Adrenal gland (tissue), 19 donors: ENCODE measurements at places on chromosomes 4 and X.
A peak's percentile ranks its signal among the peaks of the same experiment; 100 is the strongest.

GRCh38 chrX:153521034-153521433 is 3.6 kb downstream of the ATP2B3 start:
- H3K27ac ChIP-seq = no peak overlapping the region
- no peak for DNase-seq
- H3K4me1 ChIP-seq = no peaks in the 10 kb centered on the region

DNA sequence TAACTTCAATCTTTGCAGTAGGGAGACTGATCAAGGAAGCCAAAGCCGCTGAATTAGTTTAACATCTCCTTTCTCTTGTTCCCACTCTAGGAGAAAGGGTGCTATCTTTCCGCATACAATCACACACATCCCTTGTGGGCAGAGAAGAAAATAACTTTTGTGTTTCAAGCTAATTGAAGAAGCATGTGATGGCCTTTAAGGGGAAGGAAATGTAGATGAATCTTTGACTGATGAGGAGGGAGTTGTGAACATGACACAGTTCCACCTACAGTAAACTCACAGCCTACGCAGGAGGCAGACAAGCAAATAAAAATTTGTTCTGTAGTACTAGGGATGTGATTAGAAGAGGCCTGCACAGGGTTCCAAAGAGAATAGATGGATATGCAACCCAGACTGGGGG is 14.7 kb upstream of the SPATA4 start:
- H3K27ac ChIP-seq = no peak overlapping the region
- no peaks in the 10 kb centered on the region for H3K36me3 ChIP-seq
- no peak for DNase-seq
- H3K4me1 ChIP-seq = no peaks in the 10 kb centered on the region

- H3K27me3 ChIP-seq = no peaks in the 10 kb centered on the region
- H3K36me3 ChIP-seq = no peaks in the 10 kb centered on the region
- no peak overlapping the region for H3K27ac ChIP-seq
Measured at GRCh38 chr4:24434241-24434640, 150.1 kb downstream of the DHX15 start.

- H3K27ac ChIP-seq = no peak overlapping the region
- no peaks in the 10 kb centered on the region for H3K4me1 ChIP-seq
- no peak overlapping the region for H3K4me3 ChIP-seq
- H3K27me3 ChIP-seq = peaks cover 20% of the 10 kb centered on the region
Measured at GRCh38 chrX:45807572-45808425, 607.1 kb upstream of the DIPK2B start.

GRCh38 chr4:89829470-89830138 is 7.4 kb downstream of the SNCA start:
- H3K36me3 ChIP-seq = no peaks in the 10 kb centered on the region
- H3K27me3 ChIP-seq = no peaks in the 10 kb centered on the region
- peaks cover 4% of the 10 kb centered on the region for H3K4me1 ChIP-seq
- H3K4me3 ChIP-seq = no peak overlapping the region
- no peak overlapping the region for H3K27ac ChIP-seq

- peaks cover 14% of the 10 kb centered on the region for H3K27me3 ChIP-seq
- H3K4me1 ChIP-seq = no peaks in the 10 kb centered on the region
- H3K27ac ChIP-seq = no peak overlapping the region
- DNase-seq = no peak
- H3K36me3 ChIP-seq = no peaks in the 10 kb centered on the region
- no peak overlapping the region for H3K4me3 ChIP-seq
Measured at GRCh38 chrX:111035991-111036390, 60.0 kb upstream of the PAK3 start.

- DNase-seq = no peak
- H3K36me3 ChIP-seq = no peaks in the 10 kb centered on the region
- H3K4me3 ChIP-seq = no peak overlapping the region
- peaks cover 20% of the 10 kb centered on the region for H3K4me1 ChIP-seq
Measured at GRCh38 chr4:133150486-133151340, 1.6 kb downstream of the PCDH10 start.

DNA sequence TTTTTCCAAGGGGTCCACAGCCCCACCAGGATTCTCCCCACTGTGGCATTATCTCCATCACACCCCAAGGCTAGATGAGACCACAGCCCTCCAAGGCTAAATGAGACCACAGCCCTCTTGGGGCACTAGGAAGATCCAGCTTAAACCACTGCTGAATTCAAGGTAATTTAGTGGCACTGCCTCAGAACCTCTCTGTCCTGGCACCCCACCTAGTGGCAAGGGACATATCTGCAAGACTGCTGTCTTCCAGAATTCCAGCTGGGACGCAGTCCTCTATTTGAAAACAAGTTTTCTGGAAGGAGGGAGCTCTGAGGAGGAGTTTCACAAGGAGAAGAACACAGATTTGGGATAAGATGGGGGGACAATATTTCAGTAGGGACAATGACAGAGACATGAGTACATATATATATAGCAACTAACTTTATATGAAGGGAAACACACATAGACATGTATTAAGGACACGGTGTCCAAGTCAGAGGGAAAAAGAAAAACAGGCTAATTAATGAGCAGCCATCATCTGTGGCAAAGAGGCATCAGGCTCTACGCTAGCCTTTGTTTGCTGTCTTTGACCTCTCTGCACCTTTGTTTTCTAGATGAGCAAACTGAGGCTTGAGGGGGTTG is 9.3 kb downstream of the CETN2 start:
- no peaks in the 10 kb centered on the region for H3K4me1 ChIP-seq
- H3K27ac ChIP-seq = no peak overlapping the region
- H3K27me3 ChIP-seq = no peaks in the 10 kb centered on the region

- H3K27me3 ChIP-seq = no peaks in the 10 kb centered on the region
- no peaks in the 10 kb centered on the region for H3K4me1 ChIP-seq
- no peaks in the 10 kb centered on the region for H3K36me3 ChIP-seq
- no peak for DNase-seq
Measured at GRCh38 chr4:157808796-157809383, 363.9 kb downstream of the GASK1B start.

DNA sequence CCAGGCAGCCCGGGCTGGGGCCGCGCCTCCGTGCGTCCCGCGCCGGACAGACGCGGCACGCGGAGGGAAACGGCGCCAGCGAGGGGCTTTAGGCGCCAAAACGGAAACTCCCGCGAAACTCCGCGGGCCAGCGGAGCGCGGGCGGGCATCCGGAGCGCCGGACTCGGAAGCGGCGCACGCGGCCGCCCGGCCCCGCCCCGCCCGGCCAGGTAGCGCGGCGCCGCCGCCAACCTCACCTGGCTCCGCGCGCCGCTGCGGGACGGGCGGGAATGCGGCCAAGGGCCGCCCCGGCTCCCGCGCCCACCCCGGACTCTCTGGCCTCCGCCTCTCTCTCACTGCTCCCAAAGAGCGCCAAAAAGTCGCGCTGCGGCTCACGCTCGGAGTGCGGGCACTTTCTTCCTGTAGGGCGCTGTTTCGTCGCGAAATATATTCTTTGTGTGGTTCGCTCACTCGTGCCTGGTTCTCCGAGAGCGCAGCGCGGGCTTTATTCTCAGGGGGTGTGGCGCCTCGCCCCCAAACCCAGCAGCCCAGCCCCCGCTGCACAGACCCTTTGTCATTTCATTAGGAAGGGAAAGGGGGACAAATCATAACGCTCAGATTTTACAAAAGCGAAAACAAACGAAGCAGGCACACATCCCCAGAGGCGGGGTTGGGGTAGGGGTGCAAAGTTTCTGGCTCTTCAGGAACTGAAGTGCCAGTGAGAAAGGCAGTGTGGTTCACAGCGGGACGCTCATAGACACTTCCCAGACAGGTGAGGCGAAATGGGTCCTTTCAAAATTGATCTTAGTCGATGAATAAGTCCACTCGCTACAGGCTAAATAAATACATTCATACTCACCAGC is 961 bp upstream of the MBNL3 start:
- peak; percentile 44 for DNase-seq
- H3K27me3 ChIP-seq = peaks cover 6% of the 10 kb centered on the region
- H3K4me3 ChIP-seq = no peak overlapping the region
- H3K27ac ChIP-seq = peak overlapping the region; percentile 86
- H3K36me3 ChIP-seq = no peaks in the 10 kb centered on the region

- H3K27me3 ChIP-seq = no peaks in the 10 kb centered on the region
- H3K4me3 ChIP-seq = no peak overlapping the region
- no peak overlapping the region for H3K27ac ChIP-seq
- H3K36me3 ChIP-seq = no peaks in the 10 kb centered on the region
- peak; percentile 27 for DNase-seq
- no peaks in the 10 kb centered on the region for H3K4me1 ChIP-seq
Measured at GRCh38 chr4:42627885-42628646, 28.8 kb downstream of the ATP8A1 start.
